Type B pancreatic cell (in vitro differentiated cells): ENCODE measurements at places on chromosomes 2 and 18. TPM values are rescaled to one million over a fixed set of nuclear protein-coding genes. Genes with fewer than 3 reads are reported as not detected.

Gene TANC1
- 56.9 and 138 TPM in 2 replicates for total RNA-seq

Gene LIMS3
- total RNA-seq: 1.7 and 1.8 TPM in 2 replicates

Gene FAM124B
- not detected in 2 replicates for total RNA-seq

Gene KIF1A
- 78.4 and 112 TPM in 2 replicates for total RNA-seq

Gene RUFY4
- total RNA-seq: not detected in 2 replicates

Gene FSIP2
- total RNA-seq: 3.3 and 8.3 TPM in 2 replicates

Gene IL1RL1
- total RNA-seq: not detected in 2 replicates

Gene RTP5
- not detected in 2 replicates for total RNA-seq

Gene ALPP
- total RNA-seq: 0.27 and 1.5 TPM in 2 replicates

Gene CTLA4
- not detected in 2 replicates for total RNA-seq

Gene C2orf66
- 0.29 TPM in 1 of 2 replicates, not detected in the other for total RNA-seq

- H3K36me3 ChIP-seq: no peaks in the 10 kb centered on the region
- peak overlapping the region; percentile 79 for H3K27ac ChIP-seq
- DNase-seq: no peak
- H3K27me3 ChIP-seq: no peaks in the 10 kb centered on the region
- H3K4me3 ChIP-seq: peak overlapping the region; percentile 49
These were observed 89.0 kb upstream of the PPP1CB start for GRCh38 chr2:28662468-28663181.

- peaks cover 5% of the 10 kb centered on the region for H3K4me1 ChIP-seq
- peaks cover 8% of the 10 kb centered on the region for H3K27me3 ChIP-seq
- H3K27ac ChIP-seq: no peak overlapping the region
- no peak overlapping the region for H3K4me3 ChIP-seq
These were observed 247.4 kb downstream of the FBXO15 start for GRCh38 chr18:73900106-73900835.

DNA sequence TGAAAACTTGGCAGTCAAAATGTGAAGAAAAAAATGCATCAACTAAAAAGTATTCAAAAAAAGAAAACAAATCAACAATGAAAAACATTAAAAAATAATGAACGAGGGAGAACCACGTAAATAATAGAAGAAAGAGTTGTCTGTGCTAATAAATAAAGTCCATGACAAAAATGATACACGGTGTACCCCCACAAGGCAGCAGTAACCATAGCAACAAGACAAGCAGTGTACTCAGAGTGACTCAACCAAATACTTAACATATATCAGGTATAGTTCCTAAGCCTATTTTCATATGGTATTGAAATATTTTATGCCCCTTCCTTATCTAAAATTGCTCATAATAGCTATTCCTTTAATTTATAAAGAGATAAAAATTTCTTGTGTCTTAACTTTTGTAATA lies 162.3 kb upstream of the TMEM200C start:
- H3K27me3 ChIP-seq: no peaks in the 10 kb centered on the region
- no peak for DNase-seq
- no peak overlapping the region for H3K27ac ChIP-seq
- no peak overlapping the region for H3K4me3 ChIP-seq
- no peaks in the 10 kb centered on the region for H3K36me3 ChIP-seq
- H3K4me1 ChIP-seq: peaks cover 22% of the 10 kb centered on the region

DNA sequence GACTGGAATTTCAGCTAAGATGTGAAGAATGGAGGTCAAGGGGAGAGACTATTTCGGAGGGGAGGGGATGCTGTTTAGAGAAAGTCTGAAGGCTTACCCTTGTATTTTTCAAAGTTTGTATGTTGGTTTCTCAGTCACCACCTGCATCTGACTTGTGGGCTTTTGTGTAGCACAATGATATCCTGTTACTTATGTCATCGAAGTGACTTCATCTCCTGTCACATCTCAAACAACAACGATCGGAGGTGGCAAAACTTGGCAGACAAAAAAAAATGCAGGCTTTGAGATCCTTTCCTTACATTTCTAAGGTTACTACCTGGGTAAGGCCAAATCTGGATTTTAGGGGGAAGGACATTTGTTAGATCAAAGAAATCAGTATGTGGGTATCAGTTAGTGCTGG lies 11.7 kb upstream of the CXCR4 start:
- H3K27ac ChIP-seq: no peak overlapping the region
- H3K4me3 ChIP-seq: no peak overlapping the region
- H3K27me3 ChIP-seq: peaks cover 60% of the 10 kb centered on the region
- DNase-seq: no peak
- H3K4me1 ChIP-seq: peaks cover 10% of the 10 kb centered on the region

DNA sequence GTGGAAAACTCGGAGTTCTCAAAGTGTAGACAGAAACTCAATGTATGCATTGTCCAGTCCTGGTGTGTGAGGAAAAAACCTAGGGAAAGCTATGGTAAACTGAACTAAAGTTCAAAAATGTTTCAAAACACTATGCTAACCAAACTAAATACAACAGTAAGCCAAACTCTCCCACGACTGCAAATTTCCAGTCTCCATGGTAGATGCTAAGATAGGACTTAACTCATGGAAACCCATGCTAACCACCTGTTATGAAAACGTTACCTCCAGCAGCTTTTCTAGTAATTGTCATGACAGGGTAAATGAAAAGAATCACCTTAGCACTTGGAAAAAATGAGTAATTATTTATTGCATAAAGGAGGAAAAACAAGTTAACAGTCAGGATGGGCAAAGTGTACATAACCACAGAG lies 135.7 kb upstream of the EPC2 start:
- DNase-seq: no peak
- peak overlapping the region; percentile 82 for H3K27ac ChIP-seq
- no peaks in the 10 kb centered on the region for H3K4me1 ChIP-seq

- no peaks in the 10 kb centered on the region for H3K27me3 ChIP-seq
- DNase-seq: no peak
- no peak overlapping the region for H3K27ac ChIP-seq
- peaks cover 52% of the 10 kb centered on the region for H3K4me1 ChIP-seq
These were observed 46.4 kb downstream of the LPIN2 start for GRCh38 chr18:2966560-2966959.

DNA sequence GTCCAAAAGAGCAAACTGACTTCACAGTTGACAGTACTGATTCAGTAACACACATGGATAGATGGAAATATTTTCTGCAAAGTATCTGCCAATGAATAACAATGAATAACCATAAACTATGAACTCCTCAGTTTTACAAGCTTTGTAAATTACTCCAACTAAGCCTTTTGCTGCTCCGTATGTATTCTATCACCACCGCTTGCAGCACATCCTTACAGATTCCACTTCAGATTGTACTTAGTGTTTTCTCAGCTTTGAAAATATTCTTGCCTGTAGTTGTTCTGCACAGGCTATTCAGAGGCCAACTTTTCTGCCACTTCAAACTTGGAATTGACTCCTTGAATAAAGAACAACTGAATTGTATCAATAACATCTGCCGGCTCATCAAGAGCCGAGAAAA lies 36.2 kb downstream of the TLK1 start:
- no peak overlapping the region for H3K4me3 ChIP-seq
- no peak for DNase-seq
- H3K27ac ChIP-seq: no peak overlapping the region
- H3K36me3 ChIP-seq: peaks cover 3% of the 10 kb centered on the region

GRCh38 chr2:121210691-121211090 lies 74.3 kb downstream of the TFCP2L1 start:
- H3K27ac ChIP-seq: peak overlapping the region; percentile 29
- no peak overlapping the region for H3K4me3 ChIP-seq
- DNase-seq: no peak
- H3K4me1 ChIP-seq: peaks cover 4% of the 10 kb centered on the region

DNA sequence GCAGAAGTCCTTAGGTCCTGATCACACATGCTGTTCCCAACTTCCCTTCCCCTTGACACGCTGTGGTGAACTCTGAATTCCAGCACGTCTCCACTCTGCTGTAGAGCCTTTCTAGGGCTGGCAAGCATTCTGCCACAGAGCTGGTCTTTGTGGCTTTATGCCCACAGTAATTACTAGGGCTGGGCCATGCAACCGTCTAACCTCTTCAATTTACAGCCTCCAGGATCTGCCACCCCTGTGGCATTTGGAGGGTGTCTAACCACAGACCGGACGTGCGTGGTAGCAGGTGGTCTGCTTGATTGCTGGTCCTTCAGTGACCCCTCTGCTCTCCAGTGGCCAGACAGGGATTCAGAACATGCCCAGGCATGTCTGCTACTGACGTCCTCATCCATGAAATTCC lies 43.1 kb upstream of the TGFA start:
- no peak overlapping the region for H3K4me3 ChIP-seq
- H3K36me3 ChIP-seq: no peaks in the 10 kb centered on the region
- peaks cover 3% of the 10 kb centered on the region for H3K27me3 ChIP-seq
- no peak overlapping the region for H3K27ac ChIP-seq

GRCh38 chr2:209331291-209331844 lies 92.5 kb upstream of the MAP2 start:
- no peaks in the 10 kb centered on the region for H3K27me3 ChIP-seq
- H3K4me3 ChIP-seq: no peak overlapping the region
- H3K4me1 ChIP-seq: no peaks in the 10 kb centered on the region

- no peak for DNase-seq
- H3K27ac ChIP-seq: no peak overlapping the region
- H3K4me1 ChIP-seq: peaks cover 38% of the 10 kb centered on the region
These were observed 251.6 kb upstream of the APCDD1 start for GRCh38 chr18:10202845-10203321.

DNA sequence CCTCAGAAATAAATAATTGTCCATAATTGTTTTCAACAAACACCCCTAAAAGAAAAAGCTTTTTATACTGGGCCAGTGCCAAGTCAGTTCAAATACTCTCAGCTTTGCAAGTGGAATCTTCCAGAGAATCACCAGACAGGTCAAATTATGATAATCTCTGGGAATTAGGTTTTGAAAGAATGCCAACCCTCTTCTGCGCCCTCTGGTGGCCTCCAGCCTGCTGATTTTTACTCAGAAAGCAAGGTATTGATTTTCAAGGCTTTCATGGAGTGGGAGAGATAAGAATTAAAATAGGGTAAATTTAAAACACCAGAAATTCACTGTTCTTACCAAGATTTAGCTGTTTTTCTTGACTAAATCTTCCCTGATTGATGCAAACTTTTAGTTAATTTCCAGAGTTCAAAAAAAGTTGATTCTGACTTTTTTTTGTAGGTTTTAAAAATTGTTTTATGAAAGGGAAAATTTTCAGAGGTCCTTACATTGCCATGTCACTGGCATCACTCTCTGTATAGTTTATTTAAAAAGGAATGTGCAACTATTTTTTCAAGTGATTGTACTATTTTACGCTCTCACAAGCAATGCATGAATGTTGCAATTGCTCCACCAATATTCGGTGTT lies 282.9 kb upstream of the TNP1 start:
- no peak for DNase-seq
- no peak overlapping the region for H3K27ac ChIP-seq
- H3K27me3 ChIP-seq: no peaks in the 10 kb centered on the region
- H3K4me1 ChIP-seq: peaks cover 6% of the 10 kb centered on the region
- peaks cover 7% of the 10 kb centered on the region for H3K36me3 ChIP-seq

DNA sequence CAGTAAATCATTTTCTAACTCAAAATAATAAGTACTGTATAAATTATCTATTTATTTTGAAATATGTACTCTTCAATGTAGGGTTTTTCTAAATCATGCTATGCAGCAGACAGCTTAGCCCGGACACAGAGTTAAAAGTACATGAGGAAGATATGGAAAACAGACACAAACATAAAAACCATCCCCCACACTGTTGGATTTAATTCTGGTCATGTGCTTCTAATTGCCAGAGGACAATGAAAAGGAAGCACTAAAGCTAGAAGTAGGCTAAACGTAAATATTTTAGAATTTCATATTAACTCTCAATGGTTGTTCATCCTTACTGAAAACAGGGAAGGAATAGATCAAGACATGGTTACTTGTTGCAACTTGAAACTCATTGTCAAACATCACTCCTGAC lies 420.7 kb downstream of the ERBB4 start:
- no peaks in the 10 kb centered on the region for H3K36me3 ChIP-seq
- H3K27me3 ChIP-seq: no peaks in the 10 kb centered on the region
- no peak for DNase-seq
- H3K4me1 ChIP-seq: no peaks in the 10 kb centered on the region
- H3K27ac ChIP-seq: no peak overlapping the region

DNA sequence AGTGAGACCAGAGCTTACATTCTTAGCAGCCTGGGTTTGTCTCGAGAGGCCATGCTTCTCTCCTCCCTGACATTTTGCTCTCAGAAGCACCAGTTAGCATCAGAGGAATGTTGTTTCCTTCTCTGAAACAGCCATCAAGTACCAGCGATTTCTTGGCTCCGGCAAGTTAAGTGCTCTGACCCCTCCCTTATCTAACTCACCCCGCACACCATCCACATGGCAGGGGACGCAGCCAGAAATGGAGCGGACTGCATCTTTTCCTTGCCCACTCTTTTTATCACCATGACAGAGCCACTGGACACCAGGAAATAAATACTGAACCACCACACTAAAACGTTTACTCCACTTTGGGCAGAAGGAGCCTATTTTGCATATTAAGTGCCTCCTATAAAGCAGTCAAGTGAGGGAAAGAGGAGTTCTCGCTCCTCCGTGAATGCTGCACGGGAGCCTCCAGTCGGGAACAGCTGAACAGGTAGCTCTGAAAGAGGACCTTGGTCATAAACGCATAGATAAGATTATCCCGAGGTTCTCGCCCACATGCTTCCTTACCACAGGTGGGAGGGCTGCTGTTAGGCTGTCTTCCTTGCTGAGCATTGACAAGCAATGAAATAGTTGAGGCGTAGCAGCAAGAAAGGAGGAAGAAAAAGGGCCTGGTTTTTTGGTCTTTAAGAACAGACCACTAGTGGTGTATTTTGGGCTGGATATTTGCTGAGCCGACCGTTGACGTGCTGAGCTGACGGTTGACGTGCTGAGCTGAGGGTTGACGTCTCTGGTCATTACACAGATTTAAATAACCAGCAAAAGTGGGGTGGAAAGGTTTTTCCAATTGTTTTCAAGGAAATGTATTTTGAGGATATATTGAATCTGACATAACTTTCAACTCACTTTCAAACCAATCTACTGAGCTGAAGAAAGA lies 71.4 kb upstream of the ITGB6 start:
- no peak for DNase-seq
- H3K36me3 ChIP-seq: peaks cover 30% of the 10 kb centered on the region
- no peaks in the 10 kb centered on the region for H3K27me3 ChIP-seq
- H3K4me1 ChIP-seq: peaks cover 36% of the 10 kb centered on the region

DNA sequence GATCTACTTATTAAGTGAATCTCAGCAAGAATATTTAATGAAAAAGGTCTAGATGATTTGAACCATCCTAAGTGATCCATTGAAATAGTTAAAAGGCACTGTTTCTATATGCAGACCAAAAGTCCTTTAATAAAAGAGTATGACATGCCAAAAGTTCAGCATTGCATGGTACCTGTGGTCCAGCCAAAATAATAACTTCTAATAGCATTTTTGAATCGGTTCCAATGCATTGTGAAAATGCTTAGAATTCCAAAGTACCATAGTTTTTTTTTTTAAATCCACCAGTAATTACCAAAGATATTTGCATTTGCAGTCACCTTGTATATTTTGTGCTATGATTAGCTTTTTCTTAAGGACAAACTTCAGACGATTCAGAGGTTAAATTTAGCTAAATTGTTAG lies 79.9 kb downstream of the NYAP2 start:
- no peaks in the 10 kb centered on the region for H3K4me1 ChIP-seq
- H3K27me3 ChIP-seq: no peaks in the 10 kb centered on the region
- no peak overlapping the region for H3K27ac ChIP-seq
- no peaks in the 10 kb centered on the region for H3K36me3 ChIP-seq
